ENCODE measurements at places on chromosomes 1 and 21.

DNA sequence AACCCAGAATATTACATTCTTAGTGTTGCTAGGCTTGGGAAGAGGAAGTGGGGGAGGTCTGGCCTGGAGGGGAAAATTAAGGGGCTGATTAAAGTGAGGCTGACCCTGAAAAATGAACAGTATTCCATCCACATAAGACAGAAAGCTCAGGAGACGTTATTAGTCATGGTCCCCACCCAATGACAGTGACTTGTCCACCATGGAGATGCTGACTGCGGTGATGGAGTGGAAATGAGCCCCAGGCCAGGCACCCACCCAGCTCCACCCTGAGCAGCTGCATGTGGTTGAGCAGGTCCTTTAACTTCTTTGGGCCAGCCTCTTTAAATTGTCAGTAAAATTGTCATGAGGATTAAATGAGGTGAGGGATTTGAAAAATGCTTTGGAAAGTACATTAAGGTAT lies 1.4 kb upstream of the SPRR4 start:
- no peak for DNase-seq

GRCh38 chr1:47656719-47657685 lies 219.2 kb downstream of the FOXD2 start:
- peak; percentile 52 for DNase-seq

- DNase-seq, result no peak
Observed at GRCh38 chr1:93592551-93592949, 89.1 kb downstream of the BCAR3 start.

DNA sequence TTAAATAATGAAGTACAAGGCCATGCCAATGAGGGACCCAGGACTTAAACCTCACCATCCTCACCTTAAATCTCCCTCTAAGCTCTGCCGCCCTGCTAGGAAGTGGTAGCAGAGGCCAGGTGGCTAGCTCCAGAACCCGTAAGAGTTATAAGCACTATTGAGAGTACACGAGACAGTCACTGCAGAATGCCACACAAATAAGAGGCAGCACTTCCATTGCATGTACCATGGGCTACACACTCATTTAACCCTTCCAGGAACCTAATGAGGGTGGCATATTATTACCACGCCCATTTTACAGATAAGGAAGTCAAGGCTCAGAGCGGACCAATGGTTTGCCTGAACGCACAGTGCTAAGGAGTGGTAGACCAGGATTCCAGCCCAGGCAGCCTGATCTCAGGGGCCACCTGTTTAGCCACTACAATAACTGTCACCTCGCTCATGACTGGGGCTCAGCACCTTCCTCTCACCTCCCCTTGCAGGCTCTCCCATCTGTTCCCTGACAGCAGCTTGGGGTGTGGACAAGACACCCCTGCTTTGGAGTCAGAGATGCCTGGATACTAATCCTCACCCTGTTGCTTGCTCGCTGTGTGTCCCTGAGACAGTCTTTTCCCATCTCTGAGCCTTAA lies 54.8 kb upstream of the ID3 start:
- no peak for DNase-seq

- DNase-seq, result no peak
Observed at GRCh38 chr1:175043824-175044223, 20.6 kb upstream of the MRPS14 start.

GRCh38 chr1:62184336-62184735 lies 10.3 kb upstream of the L1TD1 start:
- DNase-seq, result no peak

GRCh38 chr1:59986516-59987310 lies 60.1 kb upstream of the CYP2J2 start:
- no peak for DNase-seq

- DNase-seq, result no peak
Observed at GRCh38 chr1:241166625-241167024, 190.4 kb downstream of the RGS7 start.

DNA sequence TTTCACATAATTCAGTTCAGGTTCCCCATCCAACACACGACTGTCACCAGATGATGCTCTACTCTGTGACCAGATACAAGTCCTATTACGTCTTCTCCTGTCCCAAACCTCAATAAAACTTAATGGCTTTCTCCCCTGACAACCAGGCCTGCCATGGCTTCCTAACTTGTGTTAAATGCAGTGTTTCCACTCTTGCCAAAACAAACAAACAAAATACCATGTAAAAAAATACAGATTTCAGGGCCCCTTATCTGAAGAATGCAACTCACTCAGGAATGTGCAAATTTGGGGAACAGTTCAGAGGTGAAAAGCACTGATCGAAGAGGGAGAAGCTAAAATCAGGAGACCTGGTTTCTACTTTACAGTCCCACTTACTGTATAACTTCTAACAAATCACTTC lies 863 bp upstream of the NUF2 start:
- no peak for DNase-seq

DNA sequence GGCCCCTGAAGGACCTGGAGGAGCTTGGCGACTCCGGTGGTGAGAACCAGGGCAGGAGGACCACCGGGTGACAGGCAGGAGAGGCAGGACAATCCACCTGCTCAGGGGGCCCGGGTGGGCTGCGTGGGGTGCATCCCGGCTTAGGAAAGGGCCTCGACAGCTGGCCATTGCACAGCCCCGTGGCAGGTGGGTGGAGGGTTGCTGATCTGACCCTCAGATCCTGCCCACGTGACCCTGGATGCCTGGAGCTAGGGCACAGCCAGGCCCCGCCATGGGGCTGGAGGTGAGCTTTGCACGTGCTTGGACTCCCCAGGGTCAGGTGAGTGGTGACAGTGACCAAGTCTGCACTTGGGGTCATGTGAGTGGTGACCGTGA lies 35.5 kb upstream of the SLC19A1 start:
- DNase-seq, result no peak

DNA sequence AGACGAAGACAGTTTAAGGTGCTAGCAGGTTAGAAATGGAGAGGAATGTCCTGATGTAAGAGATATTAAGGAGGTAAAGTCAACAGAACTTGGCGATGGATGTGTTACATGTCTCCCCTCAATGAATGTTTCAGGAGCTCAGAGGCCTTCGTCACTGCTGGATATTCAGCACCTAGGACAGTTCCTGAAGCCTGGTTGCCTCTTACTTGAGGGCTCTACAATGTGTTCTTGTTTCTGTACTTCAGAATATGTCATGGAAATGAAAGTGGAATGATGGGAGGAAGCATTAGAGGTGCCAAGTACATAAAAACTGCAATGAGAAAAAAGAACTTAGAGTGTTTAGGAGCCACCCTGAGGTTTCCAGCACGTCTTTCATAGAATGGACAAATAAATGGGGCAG lies 17.7 kb downstream of the TNR start:
- peak; percentile 33 for DNase-seq

GRCh38 chr1:183030053-183030452 lies 6.8 kb downstream of the LAMC1 start:
- DNase-seq, result no peak

- no peak for DNase-seq
Observed at GRCh38 chr1:10431070-10431730, 967 bp downstream of the CENPS start.

DNA sequence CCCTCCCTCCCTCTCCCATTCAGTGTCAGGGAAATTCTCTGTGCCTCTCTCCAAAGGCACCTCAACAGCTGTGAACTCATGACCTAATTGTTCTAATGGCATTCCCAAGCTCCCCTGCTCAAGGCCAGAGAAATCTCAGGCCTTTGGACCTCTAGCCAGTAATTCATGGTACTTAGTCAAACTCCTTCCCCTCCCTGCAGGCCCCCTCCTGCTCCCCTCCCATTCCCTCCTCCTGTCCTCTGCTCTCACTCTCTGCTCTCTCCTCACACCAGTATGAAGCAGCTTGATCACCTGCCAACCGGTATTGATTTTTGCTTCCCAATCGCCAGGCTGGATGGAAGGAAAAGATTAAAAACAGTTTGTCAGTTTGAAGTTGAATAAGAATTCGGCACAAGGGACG lies 370.5 kb upstream of the PBX1 start:
- DNase-seq, result no peak

GRCh38 chr1:184836934-184837895 lies 82.6 kb upstream of the EDEM3 start:
- peak; percentile 16 for DNase-seq

DNA sequence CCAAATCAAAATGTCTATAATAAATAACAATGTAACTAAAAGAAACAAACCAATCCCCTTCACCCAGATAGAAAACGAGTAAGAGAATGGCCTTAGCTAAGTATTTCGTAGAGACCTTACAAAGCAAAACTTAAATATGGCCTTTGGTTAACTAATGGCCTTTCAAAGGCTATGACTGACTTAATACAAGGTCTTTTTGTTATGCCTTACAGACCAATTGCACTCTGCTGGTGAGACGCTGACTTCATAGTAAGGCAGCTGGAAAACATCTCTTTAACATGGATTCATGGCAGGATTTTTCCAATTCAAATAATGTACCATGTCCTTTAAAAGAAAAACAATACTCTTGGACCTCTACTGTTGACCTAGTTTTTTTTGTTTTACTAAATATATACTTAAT lies 15.8 kb upstream of the TBCE start:
- no peak for DNase-seq

DNA sequence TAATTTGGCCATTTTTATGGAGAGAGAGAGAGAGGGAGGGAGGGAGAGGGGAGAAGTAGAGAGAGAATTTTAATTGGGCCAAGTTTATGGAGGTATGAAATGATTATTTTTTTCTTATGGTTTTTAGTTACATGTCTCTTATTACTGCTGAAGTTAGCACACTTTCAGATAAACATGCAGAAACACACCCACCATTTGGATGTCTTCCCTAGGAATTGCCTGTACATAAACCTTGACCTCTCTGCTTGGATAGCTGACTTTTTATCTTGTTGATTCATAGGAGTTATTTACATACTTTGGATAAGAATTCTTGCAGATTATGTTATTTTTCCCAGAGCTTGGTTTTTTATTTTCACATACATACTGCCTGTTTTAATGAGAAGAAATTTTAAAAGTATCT lies 310.2 kb upstream of the ADAMTS5 start:
- DNase-seq, result no peak

GRCh38 chr1:197285526-197286205 lies 17.6 kb downstream of the CRB1 start:
- DNase-seq, result no peak

- no peak for DNase-seq
Observed at GRCh38 chr1:204572923-204573922, 57.0 kb downstream of the MDM4 start.

DNA sequence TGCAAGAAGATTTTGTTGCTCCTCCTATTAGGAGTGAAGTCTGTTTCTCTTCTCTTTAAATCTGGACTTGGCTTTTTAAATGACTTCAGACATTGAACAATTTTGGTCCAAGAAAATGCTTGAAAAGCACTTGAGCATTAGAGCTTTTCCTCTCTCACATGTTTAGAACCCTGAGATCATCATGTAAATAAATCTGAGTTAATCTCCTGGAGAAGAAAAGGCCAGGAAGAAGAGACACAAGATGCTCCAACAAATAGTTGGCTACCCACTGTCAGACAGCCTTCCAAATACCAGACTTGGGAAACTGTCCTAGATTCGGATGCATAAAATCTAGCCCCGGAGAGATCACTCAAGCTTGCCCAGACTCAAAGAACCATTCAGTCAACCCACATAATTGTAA lies 1353.1 kb upstream of the ADGRL4 start:
- DNase-seq, result no peak

- no peak for DNase-seq
Observed at GRCh38 chr1:115099693-115100050, 10.4 kb upstream of the TSPAN2 start.
